ENCODE measurements at places on chromosomes 1 and 21.

GRCh38 chr1:37255868-37256267 lies 218.5 kb upstream of the ZC3H12A start:
- no peak for DNase-seq

GRCh38 chr1:229278120-229278741 lies 7.3 kb downstream of the RAB4A start:
- DNase-seq, result no peak

- no peak for DNase-seq
Measured at GRCh38 chr1:21910558-21911204, 26.4 kb downstream of the HSPG2 start.

DNA sequence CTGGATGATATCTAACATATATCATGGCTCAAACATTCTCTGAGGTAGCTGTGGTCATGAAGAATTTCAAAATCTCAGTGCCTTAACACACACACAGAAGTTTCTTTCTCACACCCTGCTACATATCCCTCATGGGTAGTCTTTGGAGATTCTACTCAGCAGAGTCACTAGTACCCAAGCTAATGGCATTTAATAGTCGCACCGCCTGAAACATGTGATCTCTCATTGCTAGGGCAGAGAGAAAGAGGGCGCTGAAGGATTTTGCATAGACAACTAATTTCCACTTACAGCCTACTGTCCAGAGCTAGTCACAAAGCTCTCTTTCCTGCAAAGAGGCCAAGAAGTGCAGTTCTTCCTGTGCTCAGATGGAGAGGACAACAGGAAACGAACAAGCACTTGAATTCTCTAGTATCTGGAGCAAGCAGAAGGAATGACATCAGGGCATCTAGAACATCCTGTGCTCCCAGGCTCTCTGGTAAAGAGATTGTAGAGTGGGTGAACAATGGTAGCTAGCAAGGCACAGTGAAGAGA lies 183.4 kb upstream of the PTBP2 start:
- no peak for DNase-seq

GRCh38 chr1:56469640-56470371 lies 109.6 kb downstream of the PLPP3 start:
- DNase-seq, result no peak

- DNase-seq, result no peak
Measured at GRCh38 chr1:9529190-9529589, 10.1 kb upstream of the SLC25A33 start.

- no peak for DNase-seq
Measured at GRCh38 chr1:160863061-160863773, 530 bp upstream of the CD244 start.

- DNase-seq, result no peak
Measured at GRCh38 chr1:2543543-2544092, 12.6 kb upstream of the TNFRSF14 start.

DNA sequence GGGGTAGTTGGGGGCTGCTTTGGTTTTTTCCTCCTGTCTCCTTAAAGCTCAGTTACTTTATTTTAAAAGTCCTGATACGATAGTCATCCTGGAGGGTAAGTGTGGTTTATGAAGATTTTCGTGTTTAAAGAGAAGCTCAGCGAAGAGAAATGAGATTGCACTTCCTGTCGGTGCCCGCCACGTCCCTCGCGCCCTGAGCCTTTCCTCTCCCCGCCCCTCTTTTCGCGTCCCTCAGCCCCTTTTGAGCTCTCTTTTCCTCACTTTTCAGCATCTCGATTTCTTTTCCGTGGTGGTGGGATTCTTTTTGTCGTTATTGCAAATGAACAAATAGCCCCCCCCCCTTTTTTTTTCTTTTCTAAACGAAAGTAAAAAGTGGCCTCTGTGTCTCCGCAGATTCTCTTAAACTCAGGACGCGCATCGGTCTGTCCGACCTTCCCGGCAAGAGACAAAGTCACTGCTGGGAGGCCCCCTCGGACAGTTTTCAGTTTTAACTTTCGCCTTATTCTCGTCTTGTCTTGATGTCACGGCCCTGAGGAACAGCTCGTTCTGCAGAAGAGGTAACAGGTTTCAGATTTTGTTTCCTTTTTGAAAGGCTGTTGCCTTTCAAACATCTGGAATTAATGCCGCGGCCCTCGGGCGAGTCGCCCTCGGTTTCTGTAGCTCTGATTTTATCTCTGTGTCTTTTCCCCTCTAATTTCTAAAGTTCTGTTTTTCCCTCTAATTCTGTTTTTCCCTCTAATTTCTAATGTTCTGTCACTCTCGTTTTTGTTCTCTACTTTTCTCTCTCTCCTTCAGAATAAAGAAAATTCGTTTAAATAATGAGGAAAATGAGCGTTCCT lies 1.0 kb upstream of the DMRTA2 start:
- DNase-seq, result no peak

DNA sequence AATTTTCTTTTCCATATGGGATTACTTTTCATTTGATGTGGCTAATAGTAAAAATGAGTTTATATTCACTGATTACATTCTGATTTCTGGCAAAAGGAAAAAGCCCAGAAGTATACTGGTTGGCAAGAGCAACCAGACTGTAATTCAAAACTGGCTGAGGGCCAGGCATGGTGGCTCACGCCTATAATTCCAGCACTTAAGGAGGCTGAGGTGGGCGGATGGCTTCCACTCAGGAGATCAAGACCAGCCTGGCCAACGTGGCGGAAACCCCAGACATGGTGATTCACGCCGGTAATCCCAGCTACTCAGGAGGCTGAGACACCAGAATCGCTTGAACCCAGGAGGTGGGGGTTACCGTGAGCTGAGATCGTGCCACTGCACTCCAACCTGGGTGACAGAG lies 14.5 kb downstream of the SYT11 start:
- no peak for DNase-seq

DNA sequence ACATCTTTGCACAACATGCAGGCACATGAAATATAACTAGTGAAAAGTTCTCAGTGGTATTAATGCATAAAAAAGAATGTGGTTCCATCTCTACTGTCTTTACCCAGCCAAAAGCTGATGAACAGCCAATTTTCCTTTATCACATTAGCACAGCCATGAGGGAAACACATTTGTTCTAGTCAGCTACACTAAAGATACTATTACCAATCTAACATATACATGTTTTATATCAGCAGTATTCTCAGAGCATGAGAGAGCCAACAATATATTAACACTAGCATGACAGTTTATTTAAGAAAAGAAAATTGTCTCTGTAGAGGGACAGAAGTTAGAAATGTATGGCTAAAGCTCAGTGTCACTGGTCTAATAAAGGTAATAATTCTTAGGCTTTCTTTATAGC lies 56.3 kb downstream of the USH2A start:
- DNase-seq, result no peak

GRCh38 chr1:13814131-13814530 lies 114.1 kb downstream of the PRDM2 start:
- no peak for DNase-seq

- DNase-seq, result no peak
Measured at GRCh38 chr21:40404396-40404800, 442.6 kb downstream of the DSCAM start.

Data from stimulated activated CD8-positive, alpha-beta memory T cell treated with anti-CD3 and anti-CD28 coated beads, Interleukin-4, amount 100 ng/mL, for 24 hours (primary cell).